ENCODE measurements at places on chromosomes 6 and 20.
A peak's percentile ranks its signal among the peaks of the same experiment; 100 is the strongest.

DNA sequence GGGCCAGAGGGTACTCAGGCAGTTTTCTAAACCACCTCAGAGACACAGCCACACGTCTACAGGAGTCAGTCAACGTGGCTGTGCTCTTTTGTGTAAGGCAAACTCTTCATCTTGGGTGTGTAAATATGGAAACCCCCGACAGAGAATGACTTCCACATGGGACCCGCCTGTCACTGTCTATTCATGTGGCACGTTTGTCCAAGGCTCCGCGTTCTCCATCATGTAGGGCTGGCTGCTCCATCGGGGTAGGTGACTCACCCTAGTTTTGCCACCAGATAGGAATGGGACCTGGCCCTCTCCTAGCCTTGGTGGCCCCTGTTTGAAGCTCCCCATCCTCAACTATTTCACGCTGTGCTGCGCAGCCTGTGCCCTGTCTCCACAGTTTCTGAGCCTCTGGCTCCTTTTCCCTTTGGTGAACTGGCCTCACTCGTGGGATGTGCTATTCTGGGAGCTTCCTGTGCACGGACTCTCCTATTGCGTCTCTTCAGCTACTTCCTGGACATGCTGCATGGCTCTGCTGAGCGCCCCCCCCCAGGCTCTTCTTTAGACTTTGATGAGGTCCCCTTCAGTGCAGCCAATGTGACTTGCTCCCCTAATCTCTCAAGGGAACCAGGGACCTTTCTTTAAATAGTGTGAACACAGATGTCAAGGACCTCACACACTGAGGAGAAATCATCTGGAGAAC, 143.2 kb upstream of the PDE10A start:
- DNase-seq = no peak

- no peak for DNase-seq
Measured at GRCh38 chr20:57409316-57409671, 18.1 kb downstream of the RBM38 start.

GRCh38 chr6:22471132-22471690, 98.2 kb upstream of the HDGFL1 start:
- peak; percentile 97 for DNase-seq

DNA sequence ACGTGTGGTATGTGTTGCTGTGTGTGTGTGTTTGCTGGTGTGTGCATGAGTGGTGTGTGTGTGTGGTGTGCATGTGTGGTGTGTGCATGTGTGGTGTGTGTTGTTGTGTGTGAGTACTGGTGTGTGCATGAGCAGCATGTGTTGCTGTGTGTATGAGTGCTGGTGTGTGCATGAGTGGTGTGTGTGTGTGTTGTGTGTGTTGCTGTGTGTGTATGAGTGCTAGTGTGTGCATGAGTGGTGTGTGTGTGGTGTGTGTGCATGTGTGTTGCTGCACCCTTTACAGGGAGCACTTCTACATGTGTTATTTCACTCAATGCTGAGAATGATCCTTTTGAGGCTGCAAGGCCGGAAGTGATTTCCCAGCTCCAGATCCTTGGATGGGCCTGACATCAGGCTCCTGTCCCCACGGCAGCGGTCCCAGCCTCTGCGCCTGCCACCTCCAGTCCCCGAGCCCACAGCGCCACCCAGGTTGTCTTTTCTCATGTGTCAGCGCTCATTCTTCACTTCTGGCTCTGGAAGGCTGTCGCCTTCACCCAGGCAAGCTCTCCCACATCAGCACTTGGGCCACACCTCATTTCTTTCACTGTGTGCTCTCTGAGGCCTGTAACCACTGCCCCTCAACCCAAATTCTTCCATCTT, 2.6 kb downstream of the NPEPL1 start:
- DNase-seq = no peak

DNA sequence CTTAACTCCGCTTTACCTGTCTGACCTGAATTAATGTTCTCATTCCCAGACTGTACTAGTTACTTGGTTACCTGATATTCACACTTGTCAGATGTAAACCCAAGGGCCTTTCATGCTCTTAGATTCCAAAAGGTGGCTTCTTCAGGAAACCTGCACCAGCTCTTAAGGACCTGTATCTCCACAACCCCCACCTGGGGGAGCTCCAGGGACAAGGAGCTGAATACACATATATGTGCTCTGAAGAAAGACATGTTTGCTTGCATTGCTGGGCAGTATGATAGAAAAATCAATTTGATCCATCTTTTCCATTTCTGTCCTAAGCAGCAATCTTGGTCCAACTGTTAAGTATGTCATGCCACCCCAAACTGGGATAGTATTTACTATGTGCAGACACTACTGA, 64.8 kb upstream of the POU3F2 start:
- DNase-seq = peak; percentile 25

DNA sequence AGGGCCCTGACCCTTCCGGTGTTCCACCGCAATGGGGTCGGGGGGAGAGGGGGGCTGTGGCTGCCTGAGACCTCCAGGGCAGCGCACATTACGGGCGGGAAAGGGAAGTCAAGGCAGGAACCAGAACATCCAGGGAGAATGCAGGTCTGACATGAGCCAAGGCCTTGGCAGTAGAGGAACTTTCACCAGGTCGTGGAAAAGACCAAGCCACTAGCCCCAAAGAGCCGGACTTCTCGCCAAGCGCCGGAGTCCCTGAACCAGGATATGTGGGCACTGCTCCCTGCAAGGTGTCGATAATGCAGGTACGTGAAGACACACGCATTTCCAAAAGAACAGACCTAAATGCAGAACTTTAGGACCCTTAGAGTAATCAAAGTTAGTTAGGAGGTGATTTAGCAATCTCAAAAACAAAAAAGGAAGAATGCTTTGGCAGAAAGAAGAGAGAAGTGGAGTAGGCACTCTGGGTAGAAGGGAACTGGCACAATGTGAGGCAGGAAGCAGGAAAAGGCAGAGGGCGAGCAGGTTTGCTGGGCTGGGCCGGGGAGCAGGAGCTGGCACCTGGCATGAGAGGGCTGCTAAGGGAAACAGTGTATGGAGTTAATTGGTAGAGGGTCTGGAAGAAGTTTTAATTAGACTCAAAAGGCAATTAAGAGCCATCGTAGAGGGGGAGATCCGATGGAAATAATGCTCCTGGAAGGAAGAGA, 14.3 kb downstream of the POU3F2 start:
- no peak for DNase-seq

- no peak for DNase-seq
Measured at GRCh38 chr20:20188647-20189046, 136.3 kb downstream of the CFAP61 start.

DNA sequence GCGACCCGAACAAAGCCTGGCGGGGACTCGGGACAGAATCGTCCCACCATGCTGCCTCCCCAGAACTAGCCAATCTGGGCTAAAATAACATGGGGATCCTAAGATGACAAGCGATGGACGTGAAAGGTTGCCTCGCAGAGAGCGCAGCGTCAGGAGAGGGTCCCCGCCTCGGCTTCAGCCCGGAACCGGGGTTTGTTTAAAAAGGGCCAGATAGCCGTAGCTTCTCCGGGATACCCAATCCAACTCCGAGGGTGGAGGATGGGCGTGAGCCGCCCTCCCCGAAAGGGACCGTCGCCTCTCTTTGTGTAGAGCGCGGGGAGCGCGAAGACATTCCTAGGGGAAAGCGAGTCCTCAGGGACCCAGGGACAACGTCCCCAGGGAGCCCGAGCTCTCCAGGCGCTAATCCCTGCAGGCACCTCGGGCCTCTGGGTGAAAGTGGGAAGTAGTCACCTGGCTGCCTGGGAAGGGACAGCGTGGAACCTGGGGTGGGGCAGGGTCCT, 643 bp downstream of the CD24 start:
- no peak for DNase-seq

- peak; percentile 11 for DNase-seq
Measured at GRCh38 chr20:14334306-14334930, 3.0 kb downstream of the FLRT3 start.

GRCh38 chr6:55255113-55255512, 72.2 kb upstream of the GFRAL start:
- no peak for DNase-seq

DNA sequence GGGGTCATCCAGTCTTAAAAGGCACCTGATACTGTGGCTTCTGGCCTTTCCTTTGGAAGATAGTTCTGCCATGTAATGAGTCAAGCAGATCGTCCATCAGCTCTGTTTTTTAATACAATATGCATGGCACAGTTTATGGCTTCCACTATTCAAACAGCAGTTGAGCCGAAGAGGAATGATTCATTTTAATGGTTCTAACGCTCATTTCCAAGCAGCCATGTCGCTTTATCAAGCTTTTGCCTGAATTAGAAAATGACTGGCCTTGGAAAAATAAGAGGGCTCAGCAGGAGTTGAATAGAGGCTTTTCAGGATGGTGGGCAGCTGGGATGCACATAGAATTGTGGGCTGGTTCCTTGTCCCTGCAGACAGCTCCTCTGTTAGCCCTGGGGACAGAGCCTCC, 138.1 kb downstream of the SOBP start:
- no peak for DNase-seq
